ENCODE measurements at places on chromosomes 3 and 15. TPM values are rescaled to one million over a fixed set of nuclear protein-coding genes. Genes with fewer than 3 reads are reported as not detected.

GPR27 gene
- total RNA-seq: 10.2 TPM

NANOGP8 gene
- not detected for total RNA-seq

HCLS1 gene
- 317 TPM for total RNA-seq

ANKUB1 gene
- total RNA-seq: not detected

Data from spleen (tissue), 13 donors.